T-helper 2 cell (primary cell): ENCODE measurements at places on chromosomes 3 and 15.

DNA sequence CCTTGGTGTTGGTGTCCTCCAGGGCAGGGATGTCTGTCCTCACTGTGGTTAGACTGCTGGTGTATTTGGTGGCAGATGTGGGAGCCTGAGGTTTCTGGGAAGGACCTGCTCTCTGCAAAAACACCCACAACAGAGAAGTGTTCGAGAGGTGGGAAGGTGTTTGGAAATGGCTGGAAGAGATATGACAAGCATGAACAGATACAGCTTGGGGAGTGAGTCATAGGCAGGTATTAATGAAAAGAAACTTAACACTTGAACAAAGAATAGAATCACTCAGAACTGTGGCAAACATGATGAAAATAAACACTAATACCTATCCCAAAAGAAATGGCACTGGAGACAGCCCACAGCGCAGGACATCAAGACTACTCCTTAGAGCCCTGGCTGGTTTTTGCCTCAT, 192.4 kb upstream of the RORA start:
- DNase-seq: no peak

- DNase-seq: no peak
Measured at GRCh38 chr3:195929452-195929851, 21.1 kb upstream of the TNK2 start.

DNA sequence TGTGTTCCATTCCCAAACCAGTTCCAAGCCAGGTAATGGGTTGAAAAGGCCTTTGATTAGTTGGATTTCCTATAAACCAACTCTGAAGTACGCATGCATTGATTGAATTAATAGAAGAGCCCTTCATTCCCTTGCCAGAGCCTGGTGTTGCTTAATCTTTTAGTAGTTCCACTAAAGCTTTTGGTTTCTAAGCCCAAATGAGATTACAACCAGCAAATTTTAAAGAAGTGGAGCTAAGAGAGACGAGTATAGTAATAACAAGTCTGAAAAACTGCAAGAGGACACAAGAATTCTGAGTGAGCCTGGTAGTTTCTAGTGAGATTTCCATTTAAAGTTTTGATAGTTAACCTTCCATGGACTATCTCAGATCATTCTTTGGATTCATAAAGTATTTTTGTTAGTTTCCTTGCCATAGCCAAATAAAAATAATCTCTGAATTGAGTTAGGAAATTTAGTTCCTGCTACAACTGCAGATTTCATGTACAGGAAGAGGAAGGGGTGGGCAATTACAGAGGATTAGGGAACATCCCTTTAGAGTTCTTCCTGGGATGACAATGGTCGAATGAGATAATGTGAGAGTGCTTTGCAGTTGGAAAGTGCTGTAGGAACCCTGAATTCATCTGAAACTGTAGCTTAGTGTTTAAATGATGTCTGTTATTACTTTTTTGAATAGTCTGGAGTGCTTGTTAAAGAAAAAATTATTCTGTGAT, 136.8 kb downstream of the FNDC3B start:
- no peak for DNase-seq

- DNase-seq: no peak
Measured at GRCh38 chr3:30535525-30535924, 70.9 kb upstream of the TGFBR2 start.

DNA sequence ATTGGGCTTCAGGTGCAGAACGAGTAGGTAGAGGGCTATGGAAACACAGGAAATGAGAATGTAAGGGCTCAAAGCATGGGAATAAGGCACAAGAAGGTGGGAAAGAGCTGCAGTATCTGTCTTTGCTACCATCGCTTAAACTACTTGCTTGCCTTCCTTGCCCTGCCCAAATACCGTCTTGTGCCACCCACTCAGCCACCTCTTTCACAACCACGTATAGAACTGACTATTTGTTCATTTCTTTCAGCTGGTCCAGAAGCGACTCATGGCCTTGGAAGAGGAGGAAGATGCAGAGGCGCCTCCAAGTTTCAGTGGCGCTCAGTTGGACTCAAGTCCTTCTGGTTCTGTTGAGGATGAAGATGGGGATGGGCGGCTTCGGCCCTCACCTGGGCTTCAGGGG, 11.8 kb downstream of the LPCAT4 start:
- no peak for DNase-seq

- no peak for DNase-seq
Measured at GRCh38 chr3:195214381-195214780, 56.6 kb downstream of the XXYLT1 start.

DNA sequence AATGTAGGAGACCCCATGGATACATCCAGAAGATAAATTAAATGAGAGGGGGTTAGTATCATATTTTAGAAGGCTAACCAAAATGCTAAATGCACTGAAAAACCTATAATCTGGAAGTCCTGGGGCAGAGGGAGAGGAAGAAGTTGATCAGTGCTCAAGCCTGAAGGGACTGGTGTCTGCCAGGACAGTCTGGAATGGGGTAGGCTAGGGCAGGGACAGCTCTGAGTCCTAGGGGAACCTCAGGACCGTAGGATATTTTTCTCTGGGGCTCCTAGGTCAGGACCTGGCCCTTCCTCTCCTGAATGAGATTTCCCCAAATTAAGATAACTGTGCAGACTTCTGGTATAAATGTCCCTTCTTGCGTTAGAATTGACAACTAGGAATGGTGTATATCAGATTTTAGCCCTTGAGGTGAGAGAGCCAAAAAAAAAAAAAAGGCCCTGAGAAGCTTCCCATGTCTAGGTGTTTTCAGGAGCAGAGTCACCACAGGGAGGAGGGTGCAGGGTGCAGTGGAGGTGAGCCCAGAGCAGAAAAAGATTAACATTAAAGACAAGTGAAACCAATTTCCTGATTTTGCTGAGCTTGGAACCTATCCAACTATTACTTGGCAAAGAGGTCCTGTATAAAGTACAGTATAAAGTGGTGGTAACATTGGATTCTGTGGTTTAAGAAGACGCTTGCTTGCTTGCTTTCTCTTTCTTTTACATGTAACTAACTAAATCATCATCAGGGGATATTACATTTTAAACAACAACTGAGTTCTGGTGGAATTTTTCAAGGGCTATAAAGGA, 63.5 kb downstream of the HACD2 start:
- DNase-seq: no peak

- DNase-seq: no peak
Measured at GRCh38 chr3:53457068-53457467, 37.3 kb upstream of the CACNA1D start.

DNA sequence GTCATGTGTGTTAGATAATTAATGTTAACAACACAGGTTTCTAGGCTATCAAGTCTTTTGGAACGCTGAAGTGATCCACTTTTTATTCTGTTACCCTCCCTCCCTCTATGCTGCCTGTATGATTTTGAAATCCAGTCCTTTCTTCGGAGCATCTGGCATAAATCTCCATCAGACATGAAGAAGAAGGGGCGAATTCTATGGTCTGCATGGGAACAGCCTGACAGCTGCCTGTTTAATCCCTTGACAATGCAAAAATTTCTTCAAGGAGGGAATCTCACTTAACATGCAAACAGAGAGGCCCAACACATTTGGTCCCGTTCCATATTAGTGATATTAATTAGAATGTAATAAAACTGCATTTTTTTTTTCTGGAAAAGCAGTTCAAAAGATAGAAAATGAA, 145.2 kb downstream of the VGLL3 start:
- DNase-seq: no peak

GRCh38 chr15:35496585-35496984, 49.4 kb downstream of the DPH6 start:
- DNase-seq: no peak

GRCh38 chr3:42701371-42702065, 1.1 kb downstream of the HHATL start:
- peak; percentile 67 for DNase-seq

- DNase-seq: no peak
Measured at GRCh38 chr3:196970547-196971093, 2.0 kb upstream of the PIGZ start.

DNA sequence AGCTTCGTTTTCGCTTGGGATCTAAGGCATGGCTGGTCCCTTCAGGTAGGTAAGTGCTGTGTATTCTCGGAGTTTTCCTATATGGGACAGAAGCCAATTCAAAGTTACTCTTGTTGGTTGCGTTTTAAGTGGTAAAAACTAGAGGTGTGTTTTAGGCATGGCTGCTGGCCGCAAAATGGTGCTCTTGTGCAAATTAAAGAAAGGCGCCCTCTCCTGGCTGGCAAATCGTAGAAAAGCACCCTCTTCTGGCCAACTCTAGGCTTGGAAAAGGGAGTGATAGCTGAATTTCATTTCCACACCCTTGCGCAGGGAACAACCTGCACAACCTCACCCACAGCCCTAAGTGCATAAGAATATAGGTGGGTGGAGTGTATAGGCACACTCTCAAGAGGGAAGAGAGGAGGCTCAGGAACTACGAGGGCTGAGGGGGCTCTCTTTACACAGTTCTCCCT, 23.5 kb downstream of the DRD3 start:
- no peak for DNase-seq

GRCh38 chr3:138946663-138947494, at the start of the genes FOXL2 and FOXL2NB:
Gene FOXL2, minus strand, starts transcription at chr3:138947137. Its CDS starts 415 bp downstream, at chr3:138946722.
Gene FOXL2NB, plus strand, starts transcription at chr3:138947217. Its CDS starts 148 bp downstream, at chr3:138947365.
- DNase-seq: peak; percentile 45

DNA sequence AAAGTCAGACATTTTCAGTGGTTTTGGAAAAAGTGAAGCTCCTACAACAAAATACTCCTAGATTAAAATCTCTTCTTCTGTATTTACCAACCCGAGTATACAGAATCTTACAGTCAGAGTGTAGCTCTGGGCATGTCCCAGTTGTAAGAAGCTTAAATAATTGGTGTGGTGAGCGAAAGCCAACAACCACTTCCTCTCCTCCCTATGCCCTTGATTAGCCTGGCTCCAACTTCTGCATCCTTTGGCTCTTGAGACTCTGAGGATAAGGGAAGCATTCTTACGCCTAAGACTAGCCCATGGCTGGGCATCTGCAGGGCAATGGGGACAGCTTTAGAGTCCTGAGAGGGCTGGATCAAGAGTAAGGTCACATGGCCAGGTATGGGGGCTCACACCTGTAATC, 25.5 kb downstream of the RFT1 start:
- DNase-seq: no peak

- no peak for DNase-seq
Measured at GRCh38 chr15:98896802-98897732, 110.5 kb downstream of the PGPEP1L start.
